ENCODE measurements at places on chromosomes 3 and 15.

- peak; percentile 0 for DNase-seq
These were observed 347.0 kb downstream of the NEK10 start for GRCh38 chr3:27022096-27022761.

DNA sequence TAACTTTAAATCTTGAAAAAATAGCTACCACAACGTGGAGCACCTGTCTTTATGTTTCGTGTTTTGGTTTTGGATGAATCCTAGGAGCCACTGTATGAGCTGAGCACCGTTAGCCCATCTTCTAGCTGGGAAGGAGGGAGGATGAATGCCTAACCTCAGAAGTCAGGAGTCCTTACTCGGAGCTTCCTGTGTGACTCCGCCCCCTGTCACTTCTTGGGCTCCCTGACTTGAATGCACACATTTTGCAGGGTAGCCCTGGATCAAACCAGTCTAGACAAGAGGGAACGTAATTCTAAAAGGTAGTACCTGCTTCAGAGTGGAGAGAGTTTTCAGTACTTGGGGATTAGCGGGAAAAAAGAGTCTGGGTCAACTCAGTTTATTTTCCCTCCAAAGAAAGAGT, 5.3 kb downstream of the GABRA5 start:
- DNase-seq: no peak

GRCh38 chr3:194447161-194447560, 39.6 kb downstream of the ATP13A3 start:
- no peak for DNase-seq

DNA sequence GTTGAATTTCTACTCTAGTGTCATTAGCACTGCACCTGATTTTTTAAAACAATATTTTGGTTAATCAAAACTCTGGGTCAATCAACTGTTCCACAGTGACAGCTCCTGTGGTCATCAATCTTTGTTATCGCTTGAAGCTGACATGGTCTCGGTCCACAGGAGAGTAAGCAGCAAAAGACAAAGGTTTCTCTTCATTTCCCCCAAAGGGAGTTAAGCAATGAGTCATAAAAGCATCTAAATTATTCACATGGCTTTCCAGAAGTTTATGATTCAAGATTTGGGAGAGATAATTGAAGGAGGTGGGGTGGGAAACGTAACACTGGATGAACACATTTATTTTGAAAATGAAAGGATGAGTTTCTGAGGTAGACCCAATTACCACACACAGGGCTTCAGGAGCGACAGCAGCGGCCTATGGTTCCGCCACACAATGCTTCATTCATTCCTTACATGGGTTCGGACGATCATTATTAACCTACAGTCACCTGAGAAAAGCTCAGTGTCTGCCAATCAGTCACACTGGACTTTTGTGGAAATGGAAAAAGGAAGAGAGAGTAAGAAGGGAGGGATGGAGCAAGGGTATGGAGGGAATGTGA, 505.1 kb downstream of the FHIT start:
- DNase-seq: no peak

- no peak for DNase-seq
These were observed 86.3 kb upstream of the CDV3 start for GRCh38 chr3:133487204-133487603.

DNA sequence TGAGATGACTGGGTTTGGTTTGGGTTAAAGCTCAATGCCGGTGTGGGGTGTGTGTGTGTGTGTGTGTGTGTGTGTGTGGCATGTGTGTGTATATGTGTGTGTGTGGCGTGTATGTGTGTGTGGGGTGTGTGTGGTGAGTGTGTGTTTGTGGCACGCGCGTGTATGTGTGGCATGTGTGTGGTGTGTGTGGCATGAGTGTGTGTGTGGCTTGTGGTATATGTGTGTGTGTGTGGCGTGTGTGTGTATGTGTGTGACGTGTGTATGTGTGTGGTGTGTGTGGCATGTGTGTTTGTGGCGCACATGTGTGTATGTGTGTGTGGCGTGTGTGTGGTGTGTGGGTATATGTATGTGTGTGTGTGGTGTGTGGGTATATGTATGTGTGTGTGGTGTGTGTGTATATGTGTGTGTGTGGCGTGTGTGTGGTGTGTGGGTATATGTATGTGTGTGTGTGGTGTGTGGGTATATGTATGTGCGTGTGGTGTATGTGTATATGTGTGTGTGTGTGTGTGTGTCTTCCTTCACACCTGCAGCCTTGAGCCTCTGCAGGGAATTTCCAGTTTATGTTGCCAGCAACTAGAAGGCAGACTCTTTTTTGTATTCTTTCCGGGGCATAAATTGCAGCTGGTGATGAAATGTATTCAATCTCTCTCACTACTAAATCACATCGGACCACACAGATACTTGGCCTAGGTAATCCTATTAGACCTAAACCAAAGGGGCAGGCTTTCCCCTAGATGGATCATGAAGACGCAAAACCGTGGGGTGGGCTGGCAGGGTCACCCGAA, 34.8 kb downstream of the CHRD start:
- no peak for DNase-seq

- no peak for DNase-seq
These were observed 146.1 kb upstream of the CTNNB1 start for GRCh38 chr3:41053220-41053619.

DNA sequence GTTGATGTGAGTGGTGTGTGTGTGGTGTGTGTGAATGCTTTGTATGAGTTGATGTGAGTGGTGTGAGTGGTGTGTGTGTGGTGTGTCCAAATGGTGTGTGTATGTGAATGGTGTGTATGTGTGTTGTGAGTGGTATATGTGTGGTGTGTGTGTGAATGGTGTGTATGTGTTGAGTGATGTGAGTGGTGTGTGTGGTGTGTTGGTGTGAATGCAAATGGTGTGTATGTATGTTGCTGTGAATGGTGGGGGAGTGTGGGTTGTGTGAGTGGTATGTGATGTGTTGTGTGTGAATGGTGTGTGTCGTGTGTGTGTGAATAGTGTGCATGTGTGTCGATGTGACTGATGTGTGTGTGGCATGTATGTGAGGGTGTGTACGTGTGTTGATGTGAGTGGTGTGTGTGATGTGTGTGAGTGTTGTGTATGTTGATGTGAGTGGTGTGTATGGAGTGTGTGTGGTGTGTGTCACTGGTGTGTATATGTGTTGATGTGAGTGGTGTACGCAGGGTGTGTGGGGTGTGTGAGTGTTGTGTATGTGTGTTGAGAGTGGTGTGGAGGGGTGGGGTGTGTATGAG, 40.6 kb downstream of the ARNT2 start:
- DNase-seq: no peak

GRCh38 chr3:160091441-160091840, 102.8 kb downstream of the IL12A start:
- DNase-seq: no peak

- peak; percentile 55 for DNase-seq
These were observed 21.8 kb downstream of the IGDCC4 start for GRCh38 chr15:65400760-65401610.

- DNase-seq: no peak
These were observed 100.4 kb downstream of the LSM3 start for GRCh38 chr3:14278799-14279625.

GRCh38 chr3:40623567-40623966, 98.8 kb downstream of the ZNF621 start:
- DNase-seq: no peak

GRCh38 chr15:78422571-78423340, 15.3 kb upstream of the IREB2 start:
- peak; percentile 55 for DNase-seq

- DNase-seq: peak; percentile 85
These were observed 868 bp upstream of the TMEM87A start for GRCh38 chr15:42273900-42274701.

- no peak for DNase-seq
These were observed 489.1 kb downstream of the MAGI1 start for GRCh38 chr3:65549626-65549959.

GRCh38 chr15:81073801-81074200, 60.3 kb upstream of the CFAP161 start:
- peak; percentile 29 for DNase-seq

DNA sequence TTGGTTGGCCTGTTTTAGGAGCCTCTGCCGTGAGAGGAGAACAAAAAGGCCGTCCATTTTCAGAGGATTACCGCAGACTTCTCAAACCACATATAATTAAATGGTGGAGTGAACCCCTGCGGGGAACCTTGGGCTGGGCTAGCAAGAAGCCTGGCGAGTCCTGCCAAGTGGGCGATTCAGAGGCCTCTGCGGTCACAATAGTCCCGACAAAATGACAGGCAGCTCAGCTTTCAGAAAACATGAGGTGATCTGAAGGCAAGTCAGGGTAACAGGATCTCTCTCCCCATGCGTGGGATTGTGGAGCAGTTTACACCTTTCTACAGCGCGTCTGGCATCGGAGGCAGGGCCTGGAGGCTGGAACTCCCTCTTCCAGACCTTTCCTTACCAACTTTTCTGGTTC, 134.8 kb downstream of the ASB7 start:
- no peak for DNase-seq

Measured in AG10803 (cell line).